ENCODE measurements at places on chromosomes 4 and X.

DNA sequence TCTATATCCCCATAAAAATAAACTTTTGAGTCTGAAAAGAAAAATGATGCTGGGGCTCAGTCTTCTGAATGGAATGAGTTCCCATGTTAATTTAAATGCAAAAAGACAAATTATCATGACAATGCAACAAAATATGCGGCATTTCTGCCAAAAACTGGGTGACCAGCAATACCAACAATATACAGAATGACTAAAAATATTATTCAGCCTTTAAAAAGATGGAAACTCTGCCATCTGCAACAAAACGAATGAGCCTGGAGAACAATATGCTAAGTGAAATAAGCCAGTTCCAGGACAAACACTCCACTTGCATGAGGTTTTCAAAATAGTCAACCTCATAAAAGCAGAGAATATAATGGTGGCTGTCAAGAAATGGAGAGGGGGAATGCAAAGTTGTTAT, 558.5 kb downstream of the IL15 start:
- DNase-seq = no peak

- DNase-seq = no peak
Measured at GRCh38 chrX:54066841-54067240, 22.6 kb upstream of the PHF8 start.

DNA sequence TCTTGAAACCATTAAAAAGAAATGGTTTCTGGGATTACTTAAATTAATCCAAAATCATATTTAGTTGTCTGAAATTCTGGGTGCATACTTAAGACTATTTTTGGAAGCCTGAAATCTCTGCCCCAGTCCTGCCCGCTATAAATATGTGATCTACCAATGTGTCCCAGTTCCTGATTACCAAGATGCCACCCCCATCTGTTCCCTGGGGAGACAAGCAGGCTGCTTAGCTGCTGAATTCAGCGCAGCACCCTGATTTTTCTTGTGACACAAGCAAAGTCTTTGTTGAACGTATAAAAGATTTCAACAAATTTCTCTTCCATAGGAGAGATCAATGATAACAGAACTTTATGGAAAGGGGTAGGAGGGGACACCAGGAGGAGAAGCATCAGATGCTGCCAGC, 100.6 kb upstream of the PRPS2 start:
- no peak for DNase-seq

- DNase-seq = no peak
Measured at GRCh38 chrX:64975491-64975890, 759 bp downstream of the ZC4H2 start.

DNA sequence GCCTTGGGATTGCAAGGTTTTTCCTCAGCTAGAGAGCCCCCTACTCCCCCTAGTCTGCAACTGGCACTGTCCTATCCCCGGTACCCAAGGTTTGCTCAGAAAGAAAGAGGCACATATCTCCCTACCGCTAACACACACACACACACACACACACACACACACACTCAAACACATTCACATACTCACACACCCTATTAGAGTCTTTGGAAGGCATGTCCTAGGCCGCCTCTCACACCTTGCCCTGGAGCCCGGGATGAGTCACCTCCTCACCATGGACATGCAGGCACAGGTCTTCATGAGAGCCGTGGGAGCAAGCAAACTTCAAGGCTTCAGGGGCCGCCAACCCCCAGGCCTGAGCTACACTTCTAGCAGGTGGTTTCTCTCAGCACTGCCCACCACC, 49.2 kb downstream of the PJA1 start:
- DNase-seq = no peak

DNA sequence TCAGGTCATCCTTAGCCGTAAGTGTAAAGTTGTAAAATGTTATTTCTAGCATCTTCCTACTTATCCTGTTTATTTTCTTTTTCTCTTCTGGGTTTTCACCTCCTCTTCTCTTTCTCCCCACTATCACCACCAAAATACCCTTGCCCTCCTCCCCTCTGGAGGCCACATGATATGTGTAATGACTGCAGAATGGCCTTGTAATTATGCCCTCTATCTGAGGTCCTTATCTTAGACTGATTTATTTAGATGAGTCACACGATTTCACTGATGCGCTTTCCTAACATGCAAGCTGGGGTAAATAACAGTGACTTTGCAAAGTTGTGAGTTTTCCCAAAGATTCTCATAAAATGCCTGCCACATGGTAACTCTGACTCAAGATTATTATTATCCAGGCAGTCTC, 231.8 kb upstream of the GPRIN3 start:
- DNase-seq = no peak

Measured in vagina (tissue), 2 donors.